ENCODE measurements at places on chromosomes 13 and 19.

GRCh38 chr19:52688335-52688734 is 46.5 kb downstream of the ZNF611 start:
- DNase-seq = no peak

- no peak for DNase-seq
Observed at GRCh38 chr13:35260316-35260715, 216.2 kb downstream of the MAB21L1 start.

- DNase-seq = no peak
Observed at GRCh38 chr13:20125129-20125782, 35.6 kb downstream of the GJA3 start.

GRCh38 chr13:70107498-70108281 is at the start of gene ATXN8OS:
Gene ATXN8OS, plus strand, starts transcription at chr13:70107826.
- no peak for DNase-seq

GRCh38 chr13:22665506-22665905 is 515.3 kb upstream of the SGCG start:
- no peak for DNase-seq

DNA sequence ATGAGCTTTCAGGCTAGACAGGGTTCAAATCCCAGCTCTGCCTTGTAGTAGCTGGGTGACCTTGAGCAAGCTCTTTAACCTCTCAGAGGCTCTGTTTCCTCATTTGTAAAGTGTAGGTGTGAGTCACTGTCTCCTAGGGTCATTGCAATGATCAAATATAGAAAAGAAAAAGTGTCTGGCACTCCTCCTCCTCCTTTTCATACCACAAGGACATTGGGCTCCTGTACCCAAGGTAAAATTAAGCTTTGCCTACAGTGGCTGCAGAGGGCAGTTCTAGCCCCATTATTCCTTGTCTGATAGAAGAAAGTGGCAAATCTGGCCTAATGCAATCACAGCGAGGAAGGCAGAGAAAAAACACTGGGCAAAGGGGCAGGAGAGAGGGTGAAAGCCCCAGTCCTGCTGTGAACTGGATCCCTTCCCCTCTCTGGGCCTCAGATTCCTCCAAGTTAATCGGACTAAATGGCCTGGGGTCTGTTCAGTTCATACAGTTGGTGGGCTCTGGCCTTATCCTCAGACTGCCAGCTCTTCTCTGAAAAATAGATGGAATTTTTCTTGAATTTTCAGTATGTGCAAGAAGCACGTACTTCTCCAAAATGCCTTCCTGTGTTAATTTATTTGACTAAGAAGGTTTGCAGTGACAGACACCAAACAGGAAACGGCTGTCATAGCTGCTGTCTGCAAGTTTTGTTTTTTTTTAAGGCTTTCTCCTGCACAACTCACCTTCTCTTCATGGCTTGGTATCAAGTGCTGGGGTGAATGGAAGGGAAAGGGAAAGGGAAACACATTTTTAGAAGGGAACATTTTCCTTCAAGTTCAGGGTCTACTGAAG is 35.3 kb downstream of the RGCC start:
- no peak for DNase-seq

GRCh38 chr13:27534981-27535380 is 84.6 kb upstream of the MTIF3 start:
- no peak for DNase-seq

DNA sequence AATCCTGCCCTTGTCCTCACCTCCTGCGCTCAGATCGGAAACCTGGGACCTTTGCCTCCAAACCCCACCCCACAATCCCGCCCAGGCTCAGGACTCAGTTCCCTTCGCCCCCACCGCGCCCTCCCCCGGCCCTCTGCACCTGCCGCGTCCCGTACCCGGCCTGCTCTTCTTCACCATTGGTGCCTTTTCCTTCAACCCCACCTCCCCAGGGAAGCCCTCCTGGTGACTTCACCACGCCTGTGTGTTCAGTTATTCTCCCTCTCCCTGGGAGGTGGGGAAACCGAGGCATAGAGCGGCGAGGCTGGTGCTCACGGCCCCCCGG is 19.3 kb upstream of the TCF3 start:
- DNase-seq = no peak

DNA sequence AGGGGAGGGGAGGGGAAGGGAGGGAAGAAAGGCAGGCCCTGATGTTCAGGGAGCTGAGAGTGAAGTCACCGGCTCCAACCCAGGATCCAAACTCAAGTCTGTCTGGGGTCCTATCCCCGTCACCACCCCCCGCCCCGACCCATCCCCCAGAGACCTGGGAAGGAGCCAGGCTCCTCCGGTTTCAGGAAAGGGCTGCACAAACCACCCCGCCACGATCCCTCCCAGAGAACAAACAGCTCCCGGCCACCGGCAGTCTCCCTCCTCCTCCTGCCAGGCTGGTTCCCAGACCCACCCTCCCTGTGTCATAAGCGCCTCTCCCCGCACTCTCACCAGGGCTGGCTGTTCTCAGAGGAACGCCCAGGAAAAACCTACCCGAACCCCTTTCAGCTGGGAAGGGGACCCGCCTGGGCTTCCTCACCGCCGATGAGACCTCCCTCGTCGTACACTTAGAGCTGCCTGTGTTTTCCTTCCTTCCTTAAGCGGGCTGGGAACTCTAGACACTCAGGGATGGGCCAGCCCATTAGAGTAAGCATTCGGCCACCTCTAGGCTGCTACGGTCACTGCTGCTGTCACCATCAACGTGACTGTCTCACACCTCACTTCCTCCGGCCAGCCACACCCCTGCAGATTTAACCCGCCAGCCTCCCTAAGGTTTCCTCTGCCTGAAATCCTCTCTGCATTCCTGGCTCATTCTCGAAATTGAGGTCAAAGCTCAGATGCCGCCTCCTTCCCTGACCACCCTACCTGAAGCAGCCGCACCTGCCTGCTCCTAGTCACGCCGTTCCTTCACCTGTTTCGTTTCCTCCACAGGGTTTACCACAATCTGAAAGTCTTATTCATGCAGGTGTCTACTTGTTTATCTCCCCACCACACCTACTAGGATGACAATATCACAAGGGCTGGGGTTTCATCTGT is 6.3 kb upstream of the RDH13 start:
- DNase-seq = no peak

- no peak for DNase-seq
Observed at GRCh38 chr19:1799695-1800342, 12.3 kb downstream of the ATP8B3 start.

DNA sequence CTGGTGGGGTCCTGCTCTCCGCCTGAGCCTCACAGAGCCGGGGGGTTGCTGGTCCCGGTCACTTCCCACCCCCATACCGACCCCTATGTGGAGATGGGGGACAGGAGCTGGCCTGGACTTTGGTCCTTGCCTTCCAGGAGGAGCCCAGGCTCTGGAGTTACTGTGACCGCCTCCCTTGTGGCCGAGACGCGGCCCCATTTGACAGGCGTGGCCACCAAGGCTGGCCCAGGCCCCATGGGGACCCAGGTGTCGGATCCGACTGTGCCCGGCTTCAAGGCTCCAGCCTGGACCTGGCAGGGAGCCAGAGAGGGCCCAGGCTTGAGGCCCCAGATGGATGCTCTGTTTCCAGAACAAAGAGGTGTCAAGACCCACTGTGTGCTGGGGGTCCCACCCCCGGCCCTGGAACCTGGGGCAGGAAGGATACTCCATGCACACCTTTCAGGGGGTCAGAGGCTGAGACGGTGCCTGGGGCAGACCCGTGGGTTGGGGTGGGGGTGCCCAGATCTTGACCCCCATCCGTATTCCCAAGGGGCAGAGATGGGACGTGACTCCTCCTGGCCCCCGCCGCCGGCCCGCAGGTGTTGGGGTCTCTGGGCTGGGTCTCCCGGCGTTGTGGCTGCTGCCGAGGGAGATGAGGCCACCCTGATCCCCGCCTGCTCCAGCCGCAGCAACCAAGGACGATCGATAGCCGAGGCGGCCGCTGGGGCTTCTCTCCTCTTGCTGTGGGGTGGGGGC is 47.8 kb upstream of the TCF3 start:
- DNase-seq = no peak

GRCh38 chr19:42488783-42489521 is 39.3 kb downstream of the CEACAM1 start:
- DNase-seq = no peak

DNA sequence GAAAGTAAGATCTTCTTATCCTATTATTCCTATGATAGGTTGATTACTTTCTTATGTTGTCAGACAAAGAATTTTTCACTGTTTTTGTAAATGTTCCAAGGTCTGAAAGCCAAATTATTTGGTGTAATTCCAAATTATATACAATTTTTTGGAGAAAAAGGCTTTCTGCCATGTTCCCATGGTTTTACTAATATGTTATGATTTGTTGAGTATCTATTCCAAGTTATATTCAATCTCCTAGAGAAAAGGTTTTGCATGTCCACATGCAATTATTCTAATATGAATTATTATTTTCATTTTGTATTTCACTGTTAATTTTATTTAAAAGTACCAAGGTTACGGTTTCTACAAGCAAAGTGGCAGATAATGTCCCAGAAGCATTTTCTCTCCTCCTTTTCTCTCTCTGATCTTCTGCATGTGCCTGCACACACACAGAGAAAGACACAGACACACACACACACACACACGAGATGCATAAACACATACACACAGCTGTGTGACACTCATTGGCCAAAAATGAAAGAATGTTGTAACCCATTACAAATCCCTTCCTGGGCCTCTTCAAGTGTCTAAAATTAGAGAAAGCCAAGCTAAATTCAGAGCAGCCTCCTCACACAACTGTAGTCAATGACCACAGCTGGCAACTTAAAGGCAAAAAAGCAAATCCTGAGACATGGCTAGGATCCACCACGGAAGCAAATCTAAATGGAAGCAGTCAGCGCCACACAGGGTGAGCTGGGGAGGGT is 621.0 kb downstream of the EFNB2 start:
- DNase-seq = no peak

GRCh38 chr13:112729408-112729807 is 39.6 kb downstream of the ATP11A start:
- no peak for DNase-seq

- DNase-seq = no peak
Observed at GRCh38 chr13:100789481-100789880, 114.9 kb upstream of the TMTC4 start.

- DNase-seq = no peak
Observed at GRCh38 chr19:7506385-7507328, 9.2 kb upstream of the ZNF358 start.

GRCh38 chr13:49539313-49539712 is 43.6 kb downstream of the PHF11 start:
- DNase-seq = no peak

DNA sequence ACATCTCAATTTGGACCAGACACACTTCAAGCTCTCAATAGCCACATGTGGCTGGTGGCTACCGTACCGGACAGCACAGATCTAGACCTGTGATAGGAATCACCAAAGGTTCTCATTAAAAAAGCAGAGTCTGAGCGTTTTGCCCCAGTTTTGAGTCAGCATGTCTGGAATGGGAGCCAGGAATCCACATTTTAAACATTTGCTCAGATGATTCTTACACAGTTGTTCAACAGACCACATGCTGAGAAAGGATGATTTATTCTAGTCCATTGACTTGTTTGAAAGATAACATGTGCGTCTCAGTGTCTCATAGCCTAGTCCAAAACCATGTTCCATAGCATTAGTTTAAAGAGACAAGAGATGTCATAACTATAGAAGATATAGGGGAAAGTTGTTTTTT is 53.4 kb downstream of the FLT3 start:
- no peak for DNase-seq

GRCh38 chr13:107034236-107034872 is 466.4 kb upstream of the ARGLU1 start:
- DNase-seq = no peak

GRCh38 chr13:114260814-114261213 is 20.6 kb upstream of the UPF3A start:
- DNase-seq = no peak

DNA sequence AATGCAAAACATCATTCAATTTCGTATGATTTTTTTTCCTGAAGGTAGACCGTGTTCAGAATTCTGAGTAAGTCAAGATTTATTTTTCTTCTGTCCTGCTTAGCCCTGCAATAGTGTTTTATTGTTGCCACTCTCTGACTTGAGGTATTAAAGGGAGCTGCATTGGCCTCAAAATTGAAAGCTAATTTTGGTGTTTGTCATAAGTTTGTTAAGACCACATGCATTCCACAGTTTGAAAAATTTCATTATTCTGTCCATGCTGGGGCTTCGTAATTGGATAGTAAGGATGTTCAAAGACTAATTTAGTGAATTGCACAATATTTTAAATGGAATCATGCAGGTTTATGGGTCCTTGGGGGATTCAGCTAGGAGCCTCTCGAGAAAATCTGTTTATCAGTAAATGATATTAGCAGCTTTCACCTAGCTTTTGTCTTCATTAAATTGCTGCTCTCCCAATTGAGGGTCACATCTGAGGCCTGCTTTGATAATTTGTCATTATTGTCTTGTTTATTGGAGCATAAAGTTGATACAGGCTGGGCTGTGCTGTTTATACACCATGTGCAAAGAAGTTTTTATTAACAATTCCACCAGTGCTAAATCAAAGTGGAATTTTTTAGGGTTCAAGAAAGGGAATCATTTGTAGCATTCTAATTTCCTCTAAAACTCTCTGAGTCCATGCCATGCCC is 339.8 kb upstream of the OBI1 start:
- DNase-seq = no peak

- DNase-seq = no peak
Observed at GRCh38 chr13:45352031-45352430, 11.0 kb upstream of the TPT1 start.

GRCh38 chr19:3873151-3873550 is 4.3 kb upstream of the ZFR2 start:
- no peak for DNase-seq

DNA sequence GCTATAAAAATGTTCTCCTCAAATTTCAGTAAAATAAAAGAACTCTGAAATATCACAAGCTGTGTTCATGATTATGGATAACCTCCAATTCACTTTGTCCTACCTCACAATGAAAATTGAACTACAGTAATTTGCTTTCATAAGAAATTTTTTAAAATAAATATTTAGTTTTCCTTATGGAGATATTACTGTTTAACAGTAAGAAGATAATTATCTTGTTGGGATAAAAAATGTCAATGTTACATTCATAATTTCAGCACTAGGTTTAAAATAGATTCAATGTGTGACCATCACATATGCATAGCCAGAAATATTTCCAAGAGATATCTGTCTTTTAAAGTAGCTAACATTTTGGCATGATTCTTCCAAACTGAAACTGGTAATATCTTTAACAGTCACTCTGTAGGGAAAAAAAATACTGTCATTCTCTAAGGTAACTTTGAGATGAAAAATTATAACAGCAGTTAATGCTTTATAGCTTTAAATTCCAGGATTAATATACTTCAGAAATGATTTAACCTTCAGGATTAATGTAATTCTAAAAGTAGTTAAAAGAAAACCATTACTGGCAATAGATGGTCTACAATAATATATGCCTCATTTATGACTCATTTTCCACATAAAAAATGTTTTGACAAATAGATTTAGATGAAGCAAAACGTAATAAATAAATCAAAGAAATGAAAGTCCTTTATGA is 91.3 kb downstream of the SPRY2 start:
- no peak for DNase-seq

All from T-helper 22 cell (primary cell).